ENCODE measurements at places on chromosomes 7 and 10.

- no peak for DNase-seq
Measured at GRCh38 chr10:78905015-78905956, 163.5 kb upstream of the ZMIZ1 start.

GRCh38 chr7:47088329-47089067 is 493.4 kb downstream of the TNS3 start:
- DNase-seq, result no peak

DNA sequence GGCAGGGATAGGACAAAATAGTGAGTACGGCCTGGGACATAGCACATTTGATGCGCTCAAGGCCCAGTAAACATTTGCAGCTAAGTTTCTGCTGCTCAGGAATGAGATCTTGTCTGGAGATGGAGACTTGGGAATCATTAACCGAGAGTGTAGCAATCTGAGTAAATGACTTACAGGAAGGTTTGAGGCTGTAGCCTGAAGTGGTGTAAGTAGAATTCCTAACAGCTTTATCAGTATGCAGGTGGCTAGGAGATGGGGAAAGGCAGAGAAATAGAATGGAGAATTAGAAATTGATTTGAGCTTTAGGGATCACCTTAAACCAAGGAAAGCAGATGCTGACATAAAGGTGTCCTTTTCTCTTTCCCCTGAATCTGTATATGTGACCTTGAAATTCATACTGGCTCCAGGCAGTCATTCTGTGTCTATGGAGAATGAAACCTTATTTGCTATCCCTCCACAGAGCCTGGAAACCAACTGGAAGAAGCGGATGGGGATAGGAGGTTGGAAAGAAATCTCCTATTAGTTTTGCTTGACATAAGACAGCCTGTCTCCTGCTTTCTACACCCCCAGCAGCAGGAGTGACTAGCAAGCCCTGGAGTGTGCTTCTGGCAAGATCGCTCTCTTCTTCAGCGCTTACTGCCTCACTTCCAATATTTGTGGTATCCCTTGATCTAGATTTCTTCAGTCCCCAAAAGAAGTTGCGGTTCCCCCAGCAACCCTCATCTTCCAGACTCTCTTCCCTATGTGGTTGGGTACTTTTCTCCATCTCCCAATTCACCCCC is 6.4 kb upstream of the PON2 start:
- DNase-seq, result peak; percentile 94

DNA sequence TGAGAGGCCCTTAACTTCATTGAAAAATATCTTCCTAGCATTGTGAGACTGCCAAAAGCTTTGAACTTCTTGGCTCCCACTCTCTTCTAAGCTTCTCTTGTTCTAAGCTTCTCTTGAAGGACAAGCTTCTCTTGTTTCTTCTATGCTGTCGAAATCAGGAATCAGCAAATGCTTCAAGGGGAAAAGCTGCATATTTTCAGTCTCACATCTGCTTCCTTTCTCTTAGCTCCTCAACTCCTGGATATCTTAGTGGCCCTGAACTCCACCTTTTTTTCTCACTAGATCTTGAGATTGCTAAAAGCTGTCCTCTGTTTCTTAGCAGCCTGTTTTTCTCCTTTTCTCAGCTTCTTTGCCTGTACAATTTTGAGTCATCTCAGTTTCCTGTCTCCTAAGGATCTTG is 73.0 kb downstream of the NEUROD6 start:
- DNase-seq, result no peak

DNA sequence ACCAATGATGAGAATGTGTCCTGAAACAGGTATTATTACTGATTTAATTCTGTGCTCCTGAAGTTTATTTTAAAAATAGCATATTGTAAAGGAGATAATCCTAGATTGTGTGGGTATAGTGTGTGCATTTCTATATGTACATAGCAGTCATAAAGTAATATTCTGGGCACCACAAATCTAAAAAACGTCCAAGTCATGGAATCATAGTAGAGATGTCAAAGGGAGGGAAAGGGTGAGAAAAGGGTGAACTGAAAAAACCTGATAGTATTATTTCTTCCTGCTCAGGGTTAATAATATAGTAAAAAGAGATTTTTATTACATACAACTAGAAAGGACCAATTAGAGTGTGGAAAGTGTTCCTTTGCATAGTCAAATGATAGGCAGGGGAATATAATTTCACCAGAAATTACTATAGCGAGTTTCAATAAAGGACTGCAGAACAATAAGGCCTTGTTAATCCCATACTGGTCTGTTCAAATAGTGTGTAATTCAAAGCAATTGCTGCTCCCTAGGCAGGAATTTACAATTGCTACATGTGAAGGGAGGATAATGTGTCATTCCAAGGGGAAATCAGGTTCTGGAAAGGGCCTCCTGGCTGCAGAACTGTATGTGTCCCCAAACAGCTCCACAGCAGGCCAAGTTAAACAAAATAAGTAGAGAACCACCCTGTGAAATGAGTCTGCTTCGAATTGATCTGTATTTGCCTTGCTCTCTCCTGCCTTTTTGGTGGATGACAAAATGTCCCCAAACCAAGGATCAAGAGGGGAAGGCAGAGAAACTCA is 42.5 kb upstream of the KMT2E start:
- no peak for DNase-seq

- peak; percentile 26 for DNase-seq
Measured at GRCh38 chr10:60114765-60115586, 208.6 kb upstream of the CCDC6 start.

- no peak for DNase-seq
Measured at GRCh38 chr10:66144016-66144415, 781.8 kb upstream of the LRRTM3 start.

- peak; percentile 93 for DNase-seq
Measured at GRCh38 chr7:23334482-23335056, 35.4 kb downstream of the MALSU1 start.

DNA sequence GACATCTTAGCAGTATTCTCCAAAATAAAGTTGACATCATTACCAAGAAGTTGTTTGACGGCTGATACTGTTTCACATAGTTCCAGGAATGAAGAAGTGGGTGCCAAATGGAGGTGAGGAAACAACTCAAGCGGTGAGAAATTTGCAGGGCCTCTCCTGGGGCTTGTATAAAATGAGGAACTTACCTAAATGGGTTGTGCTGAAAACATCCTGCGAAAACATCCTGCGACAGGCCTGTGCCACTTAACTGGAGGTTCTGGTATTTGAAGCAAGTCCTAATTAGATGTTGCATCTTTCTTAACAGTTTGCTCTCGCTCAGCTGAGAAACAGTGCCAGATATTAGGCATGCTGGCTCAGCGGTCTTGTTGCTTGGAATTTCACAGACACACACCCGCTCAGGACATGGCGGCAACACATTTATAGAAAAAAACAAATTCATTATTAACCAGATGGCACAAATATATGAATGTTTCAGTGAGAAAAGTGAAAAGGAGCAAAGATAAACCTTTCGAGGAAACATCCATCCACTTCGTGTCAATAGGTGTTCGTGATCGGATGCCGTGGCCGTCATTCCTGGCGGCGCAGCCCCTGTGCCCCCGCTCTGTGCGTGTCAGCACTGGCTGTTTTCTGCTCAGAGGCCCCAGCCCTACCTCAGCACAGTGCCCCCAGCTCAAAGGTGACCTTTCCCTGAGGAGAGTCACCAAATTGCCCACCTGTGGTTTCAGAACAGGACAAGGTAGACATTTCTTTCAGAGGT is 48.1 kb downstream of the CDC123 start:
- no peak for DNase-seq

DNA sequence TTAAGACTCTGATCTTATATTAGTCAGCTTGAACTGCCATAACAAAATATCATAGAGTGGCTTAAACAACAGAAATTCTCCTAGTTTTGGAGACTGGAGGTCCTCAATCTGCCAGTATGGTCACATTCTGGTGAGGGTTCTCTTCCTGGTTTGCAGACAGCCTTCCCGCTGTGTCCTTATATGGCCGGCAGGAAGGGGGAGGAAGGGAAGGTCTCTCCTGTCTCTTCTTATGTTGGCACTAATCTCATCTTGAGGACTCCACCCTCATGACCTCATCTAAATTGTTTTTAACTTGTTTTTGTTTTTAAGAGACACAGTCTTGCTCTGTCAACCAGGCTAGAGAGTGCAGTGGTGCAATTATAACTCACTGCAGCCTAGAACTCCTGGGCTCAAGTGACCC is 53.1 kb downstream of the VPS41 start:
- DNase-seq, result no peak

DNA sequence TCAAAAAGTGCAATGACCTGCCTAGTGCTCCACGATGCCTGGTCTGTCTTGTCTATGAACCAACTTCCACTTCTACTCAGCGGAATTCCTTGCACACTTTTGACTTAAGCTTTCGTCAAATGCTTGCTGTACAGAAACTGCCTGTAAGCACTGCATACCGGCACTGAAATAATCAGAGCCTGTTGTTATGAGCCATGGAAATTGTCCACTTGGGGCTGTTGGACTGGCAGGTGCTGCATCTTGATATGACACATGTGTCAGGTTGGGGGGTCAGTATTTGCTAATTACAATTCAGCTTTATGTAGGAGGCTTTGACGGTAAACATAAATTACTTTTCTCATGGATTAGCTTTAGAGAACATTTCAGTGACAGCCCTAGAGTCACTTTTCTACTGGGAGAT is 32.0 kb upstream of the KLF6 start:
- no peak for DNase-seq

GRCh38 chr7:30649717-30650420 is 32.4 kb downstream of the CRHR2 start:
- DNase-seq, result no peak

DNA sequence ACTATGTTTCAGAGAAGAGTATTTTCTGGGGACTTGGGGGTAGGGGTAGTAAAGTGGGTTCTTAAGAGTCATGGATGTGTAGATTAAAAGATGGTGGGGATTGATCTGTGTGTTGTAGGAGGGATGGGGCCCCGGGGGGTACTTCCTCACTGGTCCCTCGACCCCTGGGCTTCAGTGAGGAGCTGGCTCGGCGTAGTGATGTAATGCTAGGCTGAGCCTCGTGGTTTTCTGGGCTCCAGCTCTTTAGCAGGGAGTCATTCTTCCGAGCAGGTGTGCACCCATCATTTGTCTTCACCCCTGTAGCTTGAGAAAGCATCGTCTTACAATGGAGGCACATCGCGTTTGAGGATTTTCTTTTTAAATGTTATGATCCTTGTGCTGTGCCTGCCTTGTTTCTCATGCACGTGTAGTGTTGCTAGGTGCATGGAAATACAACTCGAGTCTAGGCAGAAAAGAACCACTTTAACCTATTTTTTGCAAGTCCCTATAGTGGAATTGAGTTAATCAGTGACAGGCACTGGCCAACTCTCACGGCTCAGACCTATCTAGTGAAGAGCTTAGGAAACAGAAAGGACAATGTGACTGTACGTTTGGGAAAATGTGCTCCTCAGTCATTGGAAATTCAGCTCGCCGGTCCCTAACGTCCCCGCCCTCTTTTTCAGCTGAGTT is 106.1 kb upstream of the BTBD16 start:
- peak; percentile 55 for DNase-seq

- DNase-seq, result no peak
Measured at GRCh38 chr10:13365243-13365642, 17.1 kb upstream of the SEPHS1 start.

DNA sequence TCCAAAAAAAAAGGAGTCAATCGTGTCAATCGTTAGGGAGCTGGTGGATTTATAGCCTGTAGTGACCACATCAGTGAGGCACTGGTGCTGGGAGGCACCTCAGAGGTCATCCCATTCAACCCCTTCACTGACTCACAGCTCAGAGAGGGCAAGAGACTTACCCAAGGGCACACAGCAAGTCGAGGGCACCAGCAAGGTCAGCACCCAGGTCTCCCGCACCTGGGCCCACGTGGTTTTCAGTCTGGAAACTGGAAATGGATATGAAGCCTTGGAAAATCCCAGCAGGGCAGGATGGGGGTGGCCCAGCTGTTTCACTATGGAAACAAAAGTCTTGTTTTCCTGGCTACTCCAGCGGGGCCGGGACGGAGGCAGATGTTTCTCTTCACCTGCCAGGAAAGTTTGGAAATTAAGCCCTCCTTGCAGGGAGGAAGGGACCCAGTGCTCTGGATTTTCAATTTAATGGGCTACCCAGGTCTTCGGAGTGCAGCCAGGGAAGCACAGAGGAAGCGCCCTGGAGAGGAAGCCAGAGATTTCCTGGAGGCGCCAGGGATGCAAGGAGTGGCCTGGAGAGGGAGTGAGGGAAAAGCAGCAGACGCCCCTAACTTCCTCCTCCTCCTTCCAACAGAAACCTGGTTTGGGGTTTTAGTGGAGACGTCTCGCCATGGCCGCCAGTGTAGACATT is 157.2 kb upstream of the TNRC18 start:
- no peak for DNase-seq

DNA sequence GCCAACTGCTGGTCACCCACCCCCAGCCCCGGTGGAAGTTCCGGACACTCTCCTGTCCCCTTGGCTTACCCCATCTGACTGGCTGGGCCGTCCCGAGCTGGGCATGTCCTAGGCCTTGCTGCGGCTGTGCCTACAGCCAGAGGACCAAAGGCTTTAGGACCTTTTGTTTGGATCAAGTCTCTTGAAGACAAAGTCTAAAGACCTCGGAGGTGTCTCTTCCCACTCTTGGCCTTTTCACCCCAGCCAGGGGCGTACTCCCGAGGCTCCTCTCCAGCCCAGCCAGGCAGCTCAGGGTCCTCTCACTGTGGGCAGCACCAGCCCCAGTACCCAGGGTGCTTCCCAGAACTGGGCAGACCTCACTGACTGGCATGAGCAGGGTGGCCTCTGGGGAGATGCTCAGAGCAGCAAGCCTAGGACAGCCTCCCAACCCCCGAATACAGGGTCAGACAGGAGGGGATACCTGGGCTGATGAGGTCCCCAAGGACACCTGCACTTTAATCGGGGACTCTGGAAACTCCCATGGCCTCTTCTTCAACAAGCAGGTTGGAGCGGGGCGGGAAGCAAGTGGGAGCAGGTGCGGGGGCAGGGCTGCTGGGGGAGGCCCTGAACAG is 2.7 kb upstream of the PWWP2B start:
- DNase-seq, result no peak

- DNase-seq, result no peak
Measured at GRCh38 chr7:2814186-2814945, 29.7 kb downstream of the GNA12 start.

DNA sequence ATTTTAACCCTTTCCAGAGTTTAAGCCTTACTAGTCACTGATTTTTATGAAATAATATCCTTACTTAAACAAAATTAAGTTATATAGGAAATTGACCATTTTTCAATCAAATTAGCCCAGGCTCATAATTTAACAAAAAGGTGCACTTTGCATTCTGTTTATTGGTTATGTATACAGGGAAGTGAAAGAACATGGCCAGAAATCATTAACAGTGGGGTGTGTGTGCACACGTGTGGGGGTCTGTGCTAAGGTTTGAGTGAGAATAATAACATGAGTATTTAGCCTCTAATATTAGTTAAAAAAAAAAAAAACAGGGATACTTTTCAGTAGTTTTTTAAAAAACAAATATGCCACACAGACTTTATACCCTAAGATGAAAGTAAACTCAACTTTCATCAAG is 510.5 kb upstream of the PFKP start:
- DNase-seq, result no peak

- DNase-seq, result no peak
Measured at GRCh38 chr7:15368653-15369052, 193.2 kb downstream of the AGMO start.

- DNase-seq, result no peak
Measured at GRCh38 chr7:47535035-47535703, 46.7 kb downstream of the TNS3 start.

GRCh38 chr7:137446025-137446424 is 102.5 kb upstream of the PTN start:
- no peak for DNase-seq
